ENCODE measurements at places on chromosomes 6 and 20. TPM values are rescaled to one million over a fixed set of nuclear protein-coding genes. Genes with fewer than 3 reads are reported as not detected.

GRCh38 chr6:165422192-165422591 is 112.8 kb upstream of the C6orf118 start:
- no peak overlapping the region for H3K27ac ChIP-seq
- no peak overlapping the region for H3K4me3 ChIP-seq
- no peaks in the 10 kb centered on the region for H3K27me3 ChIP-seq
- H3K36me3 ChIP-seq, result no peaks in the 10 kb centered on the region
- no peak for DNase-seq

GRCh38 chr6:43768983-43769525 is 957 bp upstream of the VEGFA start:
- H3K4me1 ChIP-seq, result peaks cover 12% of the 10 kb centered on the region
- no peaks in the 10 kb centered on the region for H3K36me3 ChIP-seq
- no peak overlapping the region for H3K4me3 ChIP-seq
- no peak for DNase-seq
- H3K27me3 ChIP-seq, result peaks cover 17% of the 10 kb centered on the region
- H3K27ac ChIP-seq, result no peak overlapping the region

GRCh38 chr20:51423290-51423667 is 119.2 kb downstream of the NFATC2 start:
- no peak overlapping the region for H3K27ac ChIP-seq
- peaks cover under 1% of the 10 kb centered on the region for H3K27me3 ChIP-seq
- peaks cover 17% of the 10 kb centered on the region for H3K4me1 ChIP-seq
- no peak overlapping the region for H3K4me3 ChIP-seq

- peak overlapping the region; percentile 95 for H3K27ac ChIP-seq
- peaks cover 51% of the 10 kb centered on the region for H3K4me1 ChIP-seq
- peaks cover 11% of the 10 kb centered on the region for H3K36me3 ChIP-seq
- DNase-seq, result peak; percentile 67
- H3K4me3 ChIP-seq, result no peak overlapping the region
Measured at GRCh38 chr6:36914227-36914794, 28.6 kb downstream of the C6orf89 start.

DNA sequence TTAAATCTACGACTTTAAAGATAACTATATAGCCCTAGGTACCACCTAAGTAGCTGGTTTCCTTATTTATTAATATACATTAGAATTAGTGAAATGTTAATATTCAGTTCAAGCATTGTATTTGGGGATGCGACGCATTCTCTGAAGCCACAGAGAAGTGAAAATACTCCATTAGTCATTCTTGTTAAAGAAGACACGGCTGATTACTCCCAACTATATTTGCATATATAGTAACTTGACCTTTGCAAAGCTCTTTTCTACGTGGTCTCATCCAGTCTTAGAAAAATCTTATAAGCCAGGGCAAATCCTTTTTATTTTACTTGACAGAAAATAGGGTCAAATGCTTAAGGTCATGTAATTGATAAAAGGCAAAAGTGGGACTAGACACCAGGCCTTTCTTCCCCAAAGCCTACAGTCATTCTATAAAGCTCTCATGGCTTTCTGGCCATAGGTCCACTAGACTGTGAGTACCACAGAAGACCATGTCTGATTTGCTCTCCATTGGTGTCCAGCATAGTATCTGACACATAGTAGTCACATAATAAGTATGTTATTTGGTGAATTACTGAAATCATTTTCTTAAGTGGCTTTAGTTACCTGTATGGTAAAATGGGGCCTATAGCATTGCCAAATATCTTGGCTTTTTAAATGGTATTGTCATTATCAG is 11.3 kb downstream of the ZHX3 start:
- DNase-seq, result no peak
- H3K4me1 ChIP-seq, result peaks cover 16% of the 10 kb centered on the region
- H3K36me3 ChIP-seq, result no peaks in the 10 kb centered on the region
- H3K27ac ChIP-seq, result no peak overlapping the region
- H3K27me3 ChIP-seq, result peaks cover 2% of the 10 kb centered on the region
- no peak overlapping the region for H3K4me3 ChIP-seq

- no peak for DNase-seq
- no peaks in the 10 kb centered on the region for H3K36me3 ChIP-seq
- H3K27me3 ChIP-seq, result peaks cover 2% of the 10 kb centered on the region
Measured at GRCh38 chr6:73263570-73263909, 544 bp upstream of the KHDC1 start.

GRCh38 chr20:4470375-4470774 is 251.3 kb upstream of the PRND start:
- no peaks in the 10 kb centered on the region for H3K36me3 ChIP-seq
- no peaks in the 10 kb centered on the region for H3K4me1 ChIP-seq
- DNase-seq, result no peak

DNA sequence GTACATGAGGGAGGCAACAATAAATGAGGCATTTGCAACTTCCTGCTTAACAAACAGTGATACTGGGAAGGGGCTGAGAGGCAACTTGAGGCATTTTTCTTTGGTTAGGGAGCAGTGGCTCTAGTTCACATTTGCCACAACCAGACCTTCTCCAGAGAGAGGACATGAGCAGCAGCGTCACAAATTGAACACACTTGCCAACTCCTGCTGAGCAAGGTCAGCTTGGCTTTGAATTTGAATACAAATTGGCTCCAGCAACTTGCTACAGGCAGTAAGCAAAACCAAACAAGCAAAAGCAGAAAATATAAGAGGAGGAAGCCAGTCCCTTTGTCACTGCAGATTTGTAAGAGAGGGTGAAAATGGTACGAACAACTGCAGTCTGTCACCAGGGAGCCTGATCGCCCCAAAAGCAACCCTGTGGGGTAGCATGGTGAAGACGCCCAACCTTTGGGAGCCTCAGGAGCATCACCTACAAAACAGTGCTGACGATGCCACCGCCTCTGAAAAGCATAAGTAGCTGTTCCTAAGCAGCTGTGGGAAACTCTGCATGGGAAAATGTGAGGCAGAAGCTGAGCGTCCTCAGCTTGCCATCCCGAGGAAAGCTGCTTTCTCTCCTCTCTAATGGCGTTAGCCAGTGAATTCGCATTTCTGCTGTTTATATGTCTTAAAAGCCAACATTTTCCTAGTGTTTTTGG is 378.7 kb downstream of the RNGTT start:
- H3K36me3 ChIP-seq, result peaks cover 3% of the 10 kb centered on the region
- no peak for DNase-seq
- H3K27me3 ChIP-seq, result peaks cover 8% of the 10 kb centered on the region
- H3K4me1 ChIP-seq, result peaks cover 4% of the 10 kb centered on the region
- H3K4me3 ChIP-seq, result no peak overlapping the region
- H3K27ac ChIP-seq, result no peak overlapping the region

DNA sequence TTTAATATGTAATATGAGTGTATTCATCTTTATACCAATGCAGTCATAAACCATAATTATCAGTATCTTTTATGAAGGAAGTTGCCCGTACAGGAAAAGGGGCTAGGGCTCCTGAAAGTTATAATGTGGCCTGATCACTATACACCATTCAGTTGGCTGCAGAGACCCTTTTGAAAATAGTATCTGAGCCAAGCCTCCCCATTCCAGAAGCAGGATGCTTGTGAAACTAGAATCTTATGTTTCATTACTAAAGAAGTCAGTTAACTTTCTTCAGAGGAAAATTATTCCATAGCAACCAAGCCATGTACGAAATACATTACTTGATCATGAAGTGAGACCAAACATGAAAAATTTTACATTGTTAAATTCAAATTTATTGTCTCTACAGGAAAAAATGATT is 251.5 kb upstream of the TCF21 start:
- no peaks in the 10 kb centered on the region for H3K27me3 ChIP-seq
- no peak overlapping the region for H3K27ac ChIP-seq
- no peaks in the 10 kb centered on the region for H3K36me3 ChIP-seq
- H3K4me3 ChIP-seq, result no peak overlapping the region

KHDRBS2 gene
- total RNA-seq, result not detected

UTRN gene
- total RNA-seq, result 164 TPM

IL20RA gene
- 0.10 TPM for total RNA-seq
